NCI-H1105 (cell line): ENCODE measurements at places on chromosomes 11 and 22.

DNA sequence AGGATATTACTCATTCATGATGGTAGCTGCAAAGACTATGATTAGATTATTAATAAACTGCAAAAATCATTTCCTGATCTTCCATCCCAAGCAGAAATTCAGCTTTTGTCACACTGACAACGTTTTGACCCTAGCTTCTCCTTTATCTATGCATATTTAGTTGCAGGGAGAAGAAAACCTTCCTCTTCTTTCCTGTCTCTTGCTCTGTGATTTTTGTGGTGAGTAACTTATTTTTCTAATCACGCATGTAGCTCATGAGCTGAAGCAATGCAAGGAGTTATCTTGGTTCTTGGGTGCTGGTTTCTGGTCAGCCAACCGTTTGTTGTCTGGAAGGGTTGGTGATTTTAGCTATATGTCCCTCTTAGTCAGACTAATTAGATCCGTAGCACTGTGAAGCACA, 56.4 kb downstream of the FDX1 start:
- DNase-seq: no peak

DNA sequence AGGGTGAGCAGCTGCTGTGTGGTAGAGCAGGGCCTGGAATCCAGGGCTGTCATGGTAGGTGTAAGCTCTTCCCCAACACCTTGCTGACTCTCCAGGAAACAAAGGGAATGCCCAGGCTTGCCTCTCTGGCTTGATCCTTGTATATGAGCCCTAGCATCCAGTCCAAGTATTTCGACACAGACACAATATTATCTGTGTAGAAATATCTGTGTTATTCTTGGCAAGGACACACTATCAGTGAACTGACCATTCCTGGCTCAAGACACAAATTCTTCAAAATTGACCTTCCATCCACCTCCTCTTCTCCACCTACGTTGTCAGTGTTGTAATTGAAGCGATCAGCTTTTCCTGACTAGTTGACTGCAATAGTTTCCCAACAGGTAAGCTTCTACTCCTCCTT, 312.0 kb upstream of the NARS2 start:
- no peak for DNase-seq

DNA sequence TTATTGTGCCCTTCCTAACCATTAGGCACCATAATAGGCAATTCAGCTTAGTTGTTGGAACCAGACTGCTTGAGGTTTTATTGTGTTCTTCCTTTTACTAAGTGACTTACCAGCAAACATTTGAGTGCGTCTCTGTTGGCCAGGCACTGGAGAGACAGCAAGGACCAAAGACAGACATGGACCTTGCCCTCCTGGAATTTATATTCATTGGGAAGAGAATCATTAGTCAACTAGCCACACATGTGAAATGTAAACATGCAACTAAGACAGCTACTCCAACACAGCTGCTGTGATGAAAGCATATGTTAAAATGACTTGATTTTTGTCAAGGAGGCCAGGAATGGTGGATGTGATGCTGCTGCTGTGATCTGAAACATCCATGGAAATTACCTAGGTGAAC, 106.4 kb downstream of the TRAF6 start:
- DNase-seq: no peak

- no peak for DNase-seq
Observed at GRCh38 chr11:17699147-17700114, 19.9 kb upstream of the MYOD1 start.

DNA sequence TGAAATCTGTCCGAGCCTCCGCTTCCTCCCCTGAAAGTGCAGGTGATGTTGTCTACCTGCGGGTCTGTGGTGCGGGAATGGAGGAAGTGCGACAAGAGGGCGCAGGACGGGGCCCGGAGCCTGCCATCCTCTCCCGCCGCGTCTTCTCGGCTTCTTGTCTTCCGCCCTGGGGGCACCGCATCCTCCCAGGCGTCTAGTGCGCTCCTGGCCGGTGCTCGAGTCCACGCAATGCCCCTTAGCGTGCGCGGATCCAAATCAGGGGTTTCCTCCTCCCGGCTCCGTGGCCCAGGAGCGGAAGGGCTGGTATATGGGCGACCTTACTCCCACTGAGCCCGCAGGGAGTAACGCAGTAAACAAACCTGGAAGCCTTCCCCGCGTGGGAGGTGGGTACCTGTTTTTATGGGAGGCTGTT, 405 bp downstream of the SFI1 start:
- no peak for DNase-seq

GRCh38 chr11:93718057-93718563, 23.2 kb downstream of the TAF1D start:
- no peak for DNase-seq

DNA sequence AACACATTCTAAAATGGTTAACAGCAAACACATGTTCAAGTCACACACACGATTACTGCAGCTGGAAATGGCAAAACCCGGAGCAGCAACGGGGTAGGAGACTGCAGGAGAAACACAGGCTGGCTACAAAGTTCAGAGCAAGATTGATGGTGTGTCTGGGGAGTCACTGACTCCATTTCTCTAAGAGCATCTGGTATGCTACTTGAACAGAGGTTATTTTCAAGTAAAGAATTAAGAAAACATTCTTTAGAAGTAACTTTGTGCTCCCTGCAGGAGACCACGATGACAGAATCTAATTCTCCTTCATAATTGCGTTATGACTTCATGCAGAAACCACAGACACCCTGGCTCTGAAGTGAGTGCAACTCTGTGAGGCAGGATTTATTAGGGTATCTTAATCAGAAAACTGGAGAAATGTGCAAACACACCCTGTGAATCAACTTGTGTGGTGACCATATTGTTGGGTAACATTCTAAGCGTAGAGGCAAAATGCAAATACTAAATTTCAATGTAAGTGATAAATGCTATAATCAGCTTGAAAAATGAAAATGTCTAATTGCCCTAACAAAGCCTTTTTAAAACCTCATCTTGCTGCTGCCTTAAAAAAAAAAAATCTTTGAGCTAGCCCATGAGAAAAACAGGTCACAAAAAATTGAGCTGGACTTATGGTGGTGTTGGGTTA, 303.0 kb downstream of the CADM1 start:
- no peak for DNase-seq

DNA sequence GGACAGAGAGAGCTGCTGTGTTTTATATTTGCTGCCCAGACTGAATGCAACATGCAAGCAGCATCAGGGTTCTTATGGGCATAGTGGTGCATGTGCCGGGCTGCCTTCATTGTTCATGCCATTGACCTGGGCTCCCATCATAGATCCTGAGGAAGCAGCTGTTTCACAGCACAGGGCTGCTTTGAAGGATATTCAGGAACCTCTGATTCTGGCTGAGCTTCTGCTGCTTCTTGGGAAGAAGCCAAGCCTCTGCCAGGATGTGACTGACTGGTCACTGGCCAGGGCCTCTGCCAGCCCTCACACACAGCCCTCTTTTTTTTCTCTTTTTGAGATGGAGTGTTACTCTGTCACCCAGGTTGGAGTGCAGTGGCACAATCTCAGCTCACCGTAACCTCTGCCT, 43.3 kb downstream of the CYB5R2 start:
- no peak for DNase-seq

GRCh38 chr11:127598476-127598875, 597.9 kb upstream of the KIRREL3 start:
- DNase-seq: no peak
